ENCODE measurements at places on chromosomes 1 and 21.

GRCh38 chr1:228373681-228374571 lies 32.7 kb downstream of the TRIM11 start:
- DNase-seq, result no peak

DNA sequence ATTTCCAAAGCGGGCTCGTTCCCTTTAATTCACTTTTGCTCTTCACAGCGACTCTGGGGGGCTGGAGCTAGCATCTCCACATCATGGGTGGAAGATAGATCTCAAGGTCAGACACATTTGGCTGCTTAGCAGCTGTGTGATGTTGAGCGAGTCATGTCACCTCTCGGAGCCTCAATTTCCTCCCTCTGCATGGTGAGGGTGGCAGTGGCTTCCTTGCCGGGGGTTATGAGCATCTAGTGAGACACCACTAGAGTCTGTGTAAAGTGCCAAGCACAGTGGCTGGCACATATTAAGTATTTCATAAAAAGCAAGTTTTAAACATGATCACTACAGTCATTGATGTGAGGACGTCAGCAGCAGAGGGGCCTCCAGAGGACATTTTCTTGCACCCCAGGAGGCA lies 16.9 kb upstream of the ECE1 start:
- no peak for DNase-seq

- peak; percentile 99 for DNase-seq
Observed at GRCh38 chr1:51969038-51969705, 21.3 kb downstream of the RAB3B start.

DNA sequence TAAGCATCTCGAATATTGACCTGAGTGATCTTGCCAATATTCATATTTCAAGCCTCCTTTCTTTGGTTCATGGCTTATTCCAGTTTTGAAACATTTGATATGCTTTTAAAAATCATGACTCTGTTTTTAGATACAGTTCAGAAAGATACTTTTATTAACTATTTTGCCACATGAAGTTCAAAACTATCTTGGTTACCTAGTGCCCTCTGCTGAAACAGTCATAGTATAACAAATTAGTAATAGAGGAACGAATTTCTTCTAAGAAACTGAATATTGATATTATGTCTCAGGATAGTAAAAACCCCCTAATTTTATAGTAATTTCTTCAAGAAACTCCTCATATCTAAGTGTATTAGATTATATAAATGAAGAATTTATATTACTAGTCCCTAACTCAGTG lies 52.6 kb upstream of the RC3H1 start:
- peak; percentile 63 for DNase-seq

DNA sequence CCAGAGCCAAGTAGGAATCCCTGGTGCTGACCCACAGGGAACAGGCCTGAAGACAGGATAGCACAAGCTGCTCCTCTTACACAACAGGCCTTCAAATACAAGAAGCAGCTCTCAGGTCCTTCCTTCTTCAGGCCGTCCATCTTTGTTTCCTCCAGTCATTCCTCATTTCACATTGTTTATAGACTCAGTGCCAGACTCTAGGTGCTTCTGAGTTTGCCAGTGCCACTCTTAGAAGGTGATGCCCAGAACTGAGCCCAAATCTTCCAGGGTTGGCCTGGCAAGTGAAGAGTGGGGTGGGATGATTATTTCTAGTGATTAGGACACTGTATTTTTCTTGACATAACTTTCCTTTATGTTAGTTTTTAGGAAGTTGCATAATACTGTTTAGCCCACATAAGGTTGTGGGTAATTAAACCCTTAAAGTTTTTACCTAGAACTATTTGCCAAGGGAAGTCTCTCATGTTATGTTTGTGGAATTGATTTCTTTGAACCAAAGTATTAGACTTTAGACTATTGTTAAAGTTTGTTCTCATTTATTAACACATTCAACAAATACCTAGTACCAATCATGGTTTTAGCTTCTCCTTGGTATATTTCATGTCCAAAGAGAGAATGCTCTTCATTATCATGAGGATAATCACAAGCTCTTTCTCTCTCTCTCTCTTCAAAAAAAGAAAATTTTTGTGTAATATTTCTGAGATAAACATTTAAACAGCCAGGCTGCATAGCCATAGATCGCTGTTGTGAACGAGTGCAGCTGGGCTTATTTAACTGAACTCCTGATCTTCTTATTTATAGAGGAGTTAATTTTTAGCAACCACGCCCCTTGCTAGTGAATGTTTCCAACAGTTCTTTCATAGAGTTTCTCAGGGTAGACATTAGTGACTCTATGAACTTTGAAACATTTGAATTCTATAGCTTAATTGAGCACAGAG lies 47.7 kb downstream of the PGM1 start:
- no peak for DNase-seq

DNA sequence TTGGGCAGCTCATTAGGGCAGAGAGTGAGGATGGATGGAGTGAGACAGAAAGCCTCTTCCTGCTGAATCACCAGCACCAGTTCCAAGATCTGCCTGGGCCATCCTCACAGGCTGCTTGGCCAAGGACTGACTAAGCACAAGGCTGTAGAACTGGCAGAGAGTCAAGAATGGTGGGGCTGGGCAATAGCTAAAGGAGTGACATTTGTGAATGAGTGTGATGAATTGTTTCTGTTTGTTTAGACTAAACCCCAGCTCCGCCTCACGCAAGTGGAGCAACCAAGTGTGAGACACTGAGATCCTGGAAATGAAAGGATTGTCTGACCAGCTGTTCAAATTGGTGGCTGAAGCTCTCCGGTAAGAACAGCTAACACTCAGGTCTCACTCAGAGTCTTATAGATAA lies 38.6 kb downstream of the BRINP2 start:
- DNase-seq, result peak; percentile 99

DNA sequence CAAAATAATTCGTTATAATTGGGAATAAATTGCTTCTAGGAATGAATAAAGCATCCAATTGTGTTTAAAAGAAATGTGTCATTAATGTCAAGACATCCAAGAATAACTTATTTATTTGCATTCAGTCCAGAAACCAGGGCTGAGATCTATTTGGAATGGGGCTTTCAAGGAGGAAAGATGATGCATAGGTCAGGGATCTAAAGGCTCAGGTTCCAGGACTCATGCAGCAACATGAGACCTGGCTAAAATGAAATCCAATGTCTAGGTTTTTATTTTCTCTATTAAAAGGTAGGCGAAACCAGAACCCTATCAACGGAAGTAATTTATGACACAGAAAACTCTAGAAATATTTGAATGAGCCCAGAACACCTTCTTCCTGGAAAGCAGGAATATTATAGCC lies 376.8 kb downstream of the SEC16B start:
- no peak for DNase-seq

GRCh38 chr1:90045853-90046563 lies 51.1 kb downstream of the ZNF326 start:
- DNase-seq, result peak; percentile 38

DNA sequence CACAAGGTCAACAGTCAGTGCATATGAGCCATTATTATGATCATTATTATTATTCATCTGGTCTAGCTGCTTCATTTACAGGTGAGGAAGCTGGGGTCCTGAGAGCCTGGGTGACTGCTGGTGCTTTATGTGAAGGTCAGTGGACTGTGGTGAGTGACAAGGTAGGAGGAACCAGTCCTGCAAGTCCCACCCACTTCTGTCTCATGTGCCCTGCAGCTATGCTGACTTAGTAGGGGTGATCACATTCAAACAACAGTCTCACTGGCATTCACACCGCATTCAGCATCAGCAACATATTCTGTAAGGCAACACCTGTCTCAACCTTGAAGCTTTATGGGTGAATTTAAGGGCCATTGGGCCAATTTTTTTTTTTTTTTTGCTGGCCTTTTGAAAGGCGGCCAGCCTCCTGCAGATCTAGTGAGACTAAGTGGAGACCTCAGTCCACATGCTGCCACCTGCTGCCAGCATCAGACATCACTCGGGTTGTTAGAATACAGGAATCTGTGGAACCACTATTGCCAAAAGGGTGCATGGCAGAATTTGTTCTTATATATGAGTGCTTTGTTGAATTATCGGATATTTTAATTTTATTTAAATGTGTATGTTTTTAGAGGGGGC lies 59.9 kb upstream of the CACNA1E start:
- DNase-seq, result peak; percentile 65

- peak; percentile 96 for DNase-seq
Observed at GRCh38 chr1:62621907-62622306, 24.6 kb downstream of the ANGPTL3 start.

GRCh38 chr1:154316704-154317103 lies 4.2 kb upstream of the AQP10 start:
- DNase-seq, result no peak

GRCh38 chr1:3135073-3135702 lies 66.2 kb downstream of the PRDM16 start:
- no peak for DNase-seq

DNA sequence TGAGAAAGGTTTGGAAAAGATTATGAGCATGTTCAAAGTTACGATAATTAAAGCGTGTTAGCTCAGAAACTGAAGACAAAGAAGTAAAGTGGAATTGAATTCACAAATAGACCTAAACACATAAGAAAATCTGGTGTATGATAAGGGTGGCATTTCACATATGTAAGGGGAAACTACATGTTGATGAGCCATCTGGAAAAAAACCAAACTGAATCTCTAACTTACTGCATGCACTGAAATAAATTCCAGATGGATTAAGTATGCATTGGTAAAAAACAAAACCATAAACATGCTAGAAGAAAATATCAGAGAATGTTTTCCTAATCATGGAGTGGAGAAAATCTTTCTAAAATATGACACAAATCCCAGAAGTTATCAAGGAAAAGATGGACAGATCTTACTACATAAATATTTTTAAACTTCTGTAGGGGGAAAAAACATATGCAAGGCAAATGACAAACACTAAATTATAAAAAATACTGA lies 34.0 kb upstream of the CTPS1 start:
- peak; percentile 5 for DNase-seq

GRCh38 chr1:225418059-225418458 lies 9.8 kb downstream of the LBR start:
- DNase-seq, result no peak

GRCh38 chr1:162323023-162323422 lies 53.6 kb downstream of the SPATA46 start:
- DNase-seq, result peak; percentile 42

- DNase-seq, result no peak
Observed at GRCh38 chr1:181137217-181137743, 48.8 kb downstream of the IER5 start.

DNA sequence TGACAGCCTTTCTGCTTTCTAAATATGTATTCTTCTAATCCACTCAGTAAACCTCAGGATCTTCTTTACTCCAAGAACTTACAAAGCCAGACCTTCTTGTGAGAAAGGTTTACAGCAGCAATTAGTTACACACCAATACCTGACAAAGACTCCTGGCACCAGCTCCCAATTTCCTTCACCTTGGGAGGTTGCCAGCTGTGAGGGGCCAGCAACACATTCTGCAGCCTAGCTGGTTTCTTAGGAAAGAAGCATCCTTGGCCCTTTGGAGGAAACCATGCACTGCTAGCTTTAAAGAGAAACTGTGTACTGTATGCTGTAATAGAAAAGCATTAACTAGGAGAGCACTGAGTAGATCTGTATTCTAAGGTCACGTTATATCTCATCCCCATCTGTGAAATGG lies 10.8 kb downstream of the FYB2 start:
- no peak for DNase-seq

GRCh38 chr1:160460683-160461287 lies 60.4 kb downstream of the VANGL2 start:
- no peak for DNase-seq

GRCh38 chr1:10210841-10211804 lies 753 bp downstream of the KIF1B start:
- peak; percentile 99 for DNase-seq

DNA sequence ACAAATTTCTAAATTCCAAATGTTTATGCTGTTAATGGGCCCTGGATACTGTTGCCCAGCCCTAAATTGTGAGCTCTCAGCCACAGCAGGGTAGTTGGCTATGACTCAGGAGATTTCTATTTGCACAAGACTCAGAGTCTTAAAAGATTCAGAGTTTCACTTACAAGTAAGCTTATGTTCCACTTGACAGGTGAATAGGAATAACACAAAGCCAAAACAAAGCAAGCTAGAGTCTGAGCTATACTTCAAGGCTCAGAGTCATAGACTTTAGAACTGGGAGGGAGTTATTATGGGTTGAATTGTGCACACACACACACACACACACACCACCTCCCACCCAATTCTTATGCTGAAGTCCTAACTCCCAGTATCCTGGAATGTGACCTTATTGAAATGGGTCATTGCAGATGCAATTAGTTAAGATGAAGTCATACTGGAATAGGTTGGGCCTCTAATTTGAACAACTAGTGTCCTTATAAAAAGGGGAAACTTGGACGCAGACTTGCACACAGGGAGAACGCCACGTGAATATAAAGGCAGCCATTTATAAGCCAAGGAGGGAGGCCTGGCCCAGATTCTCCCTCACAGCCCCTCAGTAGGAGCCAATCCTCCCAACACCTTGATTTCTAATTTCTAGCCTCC lies 30.2 kb downstream of the PRDX6 start:
- peak; percentile 83 for DNase-seq

DNA sequence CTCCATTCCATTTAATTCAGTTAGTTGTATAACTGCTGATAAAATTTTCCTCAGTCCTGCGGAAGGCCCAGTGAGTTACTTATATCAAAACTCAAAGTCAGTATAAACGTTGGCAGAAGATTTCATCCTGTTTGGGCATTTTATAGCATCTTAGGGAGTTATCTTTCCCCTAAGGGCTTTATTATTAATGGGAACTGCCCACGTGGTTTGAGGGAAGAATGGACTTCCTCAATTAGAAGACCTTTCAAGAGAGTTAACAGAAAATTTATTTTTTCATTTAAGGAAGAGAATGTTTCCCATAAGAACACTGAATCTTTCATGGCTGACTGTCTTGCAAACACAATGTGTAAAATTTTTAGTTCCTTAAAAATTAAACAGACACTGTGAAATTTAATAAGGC lies 400.1 kb downstream of the NEGR1 start:
- no peak for DNase-seq

DNA sequence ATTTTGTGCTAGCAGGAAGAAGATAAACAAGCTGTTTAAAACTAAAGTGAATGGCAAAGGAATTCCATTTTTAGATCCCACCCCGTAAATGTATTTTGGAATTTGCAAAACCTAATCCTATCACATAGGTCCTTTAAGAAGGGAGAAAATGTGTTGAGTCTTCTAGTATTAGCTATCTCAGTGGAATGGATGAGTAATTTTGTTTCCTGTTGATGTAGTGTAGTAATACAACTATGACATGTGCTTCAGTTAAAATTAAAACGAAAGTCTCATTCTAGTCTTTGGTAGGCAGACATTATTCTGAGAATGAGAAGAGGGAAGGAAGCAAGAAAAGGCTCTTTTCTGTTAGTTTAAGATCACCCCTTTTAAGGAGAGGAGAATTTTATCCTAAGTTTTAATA lies 265.9 kb upstream of the C1orf105 start:
- DNase-seq, result peak; percentile 89

All from GM23248 (cell line).